ENCODE measurements at places on chromosomes 6 and 20.

- DNase-seq, result no peak
These were observed 54.6 kb downstream of the PPARD start for GRCh38 chr6:35396991-35397390.

- DNase-seq, result no peak
These were observed 42.4 kb downstream of the HAO1 start for GRCh38 chr20:7897781-7898364.

- peak; percentile 95 for DNase-seq
These were observed 3.3 kb downstream of the TM9SF4 start for GRCh38 chr20:32112841-32113240.

- no peak for DNase-seq
These were observed 87.0 kb downstream of the FHL5 start for GRCh38 chr6:96649926-96650325.
